ENCODE measurements at places on chromosomes 4 and X.
A peak's percentile ranks its signal among the peaks of the same experiment; 100 is the strongest.

- DNase-seq, result no peak
These were observed 21.3 kb downstream of the MAPK10 start for GRCh38 chr4:86338521-86338920.

DNA sequence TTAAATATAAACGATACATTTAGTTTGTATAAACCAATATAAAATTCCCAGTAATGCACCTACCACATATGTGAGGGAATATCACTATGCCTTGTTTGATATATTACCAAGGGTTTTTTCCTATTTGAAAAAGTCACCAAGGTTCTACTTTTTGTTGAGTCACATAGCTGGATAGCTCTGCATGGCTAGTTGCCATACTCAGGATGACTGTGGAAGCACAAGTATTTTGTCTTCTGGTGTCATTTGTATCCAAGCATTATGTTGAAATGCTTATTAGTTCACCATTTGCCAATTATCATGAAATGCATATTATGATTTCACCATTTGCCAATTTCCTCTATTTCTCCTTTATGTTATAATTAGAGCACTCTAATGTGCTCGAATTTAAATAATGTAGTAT, 162.7 kb upstream of the TTC29 start:
- DNase-seq, result no peak

GRCh38 chrX:27767387-27767786, 40.4 kb upstream of the MAGEB10 start:
- DNase-seq, result no peak

- DNase-seq, result no peak
These were observed 2.3 kb downstream of the FHDC1 start for GRCh38 chr4:152938237-152938947.

GRCh38 chr4:15587649-15588048, 67.5 kb downstream of the FBXL5 start:
- DNase-seq, result no peak

- no peak for DNase-seq
These were observed 3.7 kb upstream of the NR3C2 start for GRCh38 chr4:148445860-148446330.

DNA sequence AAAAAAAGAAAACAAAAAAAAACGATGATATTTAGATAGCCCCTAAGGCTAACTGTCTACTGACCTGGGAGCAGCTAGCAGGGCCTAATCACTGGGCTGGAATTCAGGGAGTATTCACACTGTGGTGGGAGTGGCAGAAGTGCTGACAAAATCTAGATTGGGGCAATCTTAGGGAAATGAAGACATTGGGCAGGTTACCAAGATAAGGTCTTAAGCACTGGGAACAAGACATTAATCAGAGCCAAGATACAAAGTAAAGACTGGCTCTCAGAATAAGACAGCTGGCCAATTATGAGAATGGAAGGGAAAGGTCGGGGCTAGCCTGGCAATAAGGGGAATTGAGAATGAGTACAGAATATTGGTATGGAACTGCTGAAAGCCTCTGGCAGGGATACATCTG, 100.2 kb upstream of the GRIA3 start:
- DNase-seq, result no peak

DNA sequence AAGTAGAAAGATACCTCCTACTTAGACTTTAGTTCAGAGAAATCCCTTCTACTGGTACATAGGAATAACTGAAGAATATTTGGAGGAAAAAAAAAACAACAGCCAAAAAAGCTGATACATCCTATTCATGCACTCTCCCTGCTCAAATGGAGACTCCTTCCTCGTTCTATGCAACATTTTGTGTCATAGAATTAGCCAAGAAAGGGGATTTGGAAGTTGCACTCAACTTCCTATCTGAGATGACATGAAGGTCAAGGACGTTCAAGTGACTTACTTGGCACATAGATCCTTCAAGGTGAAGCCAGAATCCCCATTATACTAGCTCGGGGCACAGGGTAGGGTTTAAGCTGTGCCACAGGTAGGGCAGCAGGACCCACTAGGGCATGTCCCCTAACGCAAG, 56.2 kb upstream of the S100G start:
- no peak for DNase-seq

DNA sequence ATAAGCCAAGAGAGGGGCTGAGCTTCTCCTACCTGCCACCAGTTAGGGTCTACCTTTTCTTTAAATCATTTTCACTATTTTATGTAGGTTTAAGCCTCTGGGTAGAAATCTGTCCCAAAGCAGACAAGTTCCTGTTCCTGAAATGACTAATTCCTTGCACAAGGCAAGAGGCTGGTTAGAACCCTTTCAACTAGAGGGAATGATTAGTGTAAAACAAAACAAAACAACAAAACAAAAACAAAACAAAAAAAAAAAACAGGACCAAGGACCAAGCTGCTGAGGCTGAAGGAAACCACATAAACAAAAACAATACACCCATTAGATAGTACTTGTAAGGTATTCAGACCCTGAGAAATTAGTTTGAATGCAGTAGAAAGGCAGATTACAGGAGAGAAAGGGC, 62.7 kb downstream of the MAML3 start:
- DNase-seq, result no peak

DNA sequence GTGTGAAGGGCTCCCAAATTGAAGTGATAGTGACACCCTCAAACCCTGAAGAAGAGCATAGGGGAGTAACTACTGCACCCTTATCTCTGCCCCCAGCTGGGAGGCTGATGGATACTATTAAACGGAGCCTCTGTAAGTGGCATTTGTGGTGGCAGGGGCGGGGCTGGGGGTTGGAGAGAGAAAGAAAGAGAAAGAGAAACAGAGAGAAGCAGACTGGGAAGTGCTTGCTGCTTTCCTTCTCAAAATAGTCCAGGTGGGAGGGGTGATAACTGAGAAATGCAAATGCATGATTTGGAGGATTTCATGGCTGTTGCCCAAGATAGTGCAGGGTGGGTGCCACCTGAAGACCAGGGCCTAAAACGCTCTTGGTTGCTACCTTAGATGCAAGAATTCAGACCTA, 253.5 kb upstream of the GATB start:
- DNase-seq, result no peak

GRCh38 chr4:148443512-148444295, 1.5 kb upstream of the NR3C2 start:
- no peak for DNase-seq

GRCh38 chr4:128527946-128528576, 240.4 kb upstream of the PGRMC2 start:
- no peak for DNase-seq

- DNase-seq, result peak; percentile 43
These were observed 518 bp upstream of the SAT1 start for GRCh38 chrX:23782455-23782854.

DNA sequence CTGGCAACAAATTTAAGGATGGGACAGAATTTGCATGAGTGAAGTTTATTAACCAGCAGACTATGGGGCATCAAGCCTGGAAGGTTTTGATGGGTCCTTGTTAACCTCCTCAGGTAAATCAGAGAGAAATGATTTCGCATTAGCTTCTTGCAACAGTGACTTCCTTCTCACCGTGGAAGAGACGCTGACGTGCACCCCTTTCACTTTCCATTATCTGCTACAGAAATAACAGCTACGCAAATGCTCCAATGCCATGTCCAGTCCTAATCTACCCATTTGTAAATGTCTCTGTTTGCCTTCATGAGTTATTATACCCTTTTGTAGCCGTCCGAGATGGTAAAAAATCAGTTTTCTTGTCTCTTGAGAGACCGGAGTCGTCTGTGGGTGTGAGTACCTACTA, 100.3 kb downstream of the SLC34A2 start:
- DNase-seq, result no peak

DNA sequence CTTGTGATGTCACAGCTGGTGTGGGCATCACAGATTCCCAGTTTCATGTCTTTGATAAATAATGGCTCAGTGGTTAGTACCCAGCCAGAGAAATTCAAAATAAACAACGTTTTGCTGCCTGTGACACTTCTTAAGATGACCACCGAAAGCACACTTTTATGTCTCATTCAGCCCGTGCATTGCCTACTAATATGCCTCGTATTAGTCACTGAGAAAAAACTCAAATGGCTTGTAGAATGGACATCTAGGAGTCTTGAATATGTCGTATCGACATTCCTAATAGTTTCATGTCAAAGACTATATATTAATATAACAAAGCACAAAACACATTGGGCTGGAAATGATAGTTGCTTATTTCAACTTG, 103.9 kb upstream of the FAT1 start:
- DNase-seq, result no peak

DNA sequence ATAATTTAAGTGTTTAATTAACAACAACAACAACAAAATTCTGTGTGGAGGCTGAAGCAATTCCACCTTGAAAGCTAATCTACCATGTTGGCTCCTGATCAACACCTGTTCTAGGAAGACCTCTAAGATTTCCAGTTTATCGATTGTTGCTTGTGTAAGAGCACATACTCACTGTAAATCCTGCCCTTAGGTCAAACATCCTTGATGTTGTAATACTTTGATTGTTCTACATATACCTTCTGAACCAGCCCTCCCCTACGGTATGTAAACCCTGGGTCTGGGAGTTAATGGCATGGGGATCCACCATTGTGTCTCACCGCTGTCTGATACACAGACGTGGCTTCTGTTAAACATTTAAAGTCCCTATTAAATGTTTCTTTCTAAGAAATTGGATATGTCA, 73.2 kb downstream of the RASL11B start:
- no peak for DNase-seq

DNA sequence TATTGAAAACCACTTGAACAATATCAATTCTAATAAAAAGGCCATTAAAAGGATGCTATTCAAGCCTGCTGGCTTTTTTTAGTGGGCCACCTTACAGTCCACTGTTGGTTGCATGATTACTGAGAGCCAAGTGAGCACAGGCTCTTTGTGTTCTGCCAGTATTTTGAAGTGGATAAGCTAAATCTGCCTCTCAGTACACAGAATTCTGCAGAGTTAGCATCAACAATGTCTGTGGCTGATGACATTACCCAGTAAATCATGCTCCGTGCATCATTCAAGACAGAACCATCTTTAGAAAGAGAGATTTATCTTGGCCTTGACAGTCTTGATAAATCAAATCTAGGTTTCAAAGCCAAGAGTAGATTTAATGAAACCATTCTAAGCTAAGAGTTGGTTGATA, 119.0 kb upstream of the GNPDA2 start:
- no peak for DNase-seq
